ENCODE measurements at places on chromosomes 5 and 9. TPM values are rescaled to one million over a fixed set of nuclear protein-coding genes. Genes with fewer than 3 reads are reported as not detected.

GCNT4 gene
- 17.8 TPM for total RNA-seq

ADAMTSL1 gene
- total RNA-seq = 11.5 TPM

C9 gene
- not detected for total RNA-seq

PHF24 gene
- total RNA-seq = 1.7 TPM

DNA sequence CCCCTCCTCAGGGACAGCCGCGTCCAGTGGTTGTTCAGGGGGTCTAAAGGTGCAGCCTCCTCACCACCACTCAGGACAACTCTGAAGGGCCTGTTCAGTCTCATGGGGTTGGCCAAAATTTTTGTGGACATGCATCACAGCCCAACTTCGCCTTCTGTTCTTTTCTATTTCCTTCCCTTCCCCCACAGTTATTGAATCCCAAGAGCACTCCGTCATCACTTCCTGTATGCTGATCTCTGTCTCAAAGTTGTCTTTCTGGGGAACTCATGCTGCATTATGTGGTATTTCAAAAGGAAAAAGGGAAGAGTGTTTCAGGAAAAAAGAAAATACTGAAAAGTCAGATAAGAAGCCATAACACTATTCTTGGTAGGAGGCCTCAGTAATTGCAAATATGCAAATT lies 355.4 kb downstream of the CAAP1 start:
- DNase-seq = no peak

GRCh38 chr9:684941-685340 lies 156.6 kb upstream of the DMRT1 start:
- no peak for DNase-seq

- no peak for DNase-seq
These were observed 593 bp upstream of the NAA35 start for GRCh38 chr9:85940275-85940831.

GRCh38 chr5:107930092-107930491 lies 259.4 kb upstream of the EFNA5 start:
- no peak for DNase-seq

DNA sequence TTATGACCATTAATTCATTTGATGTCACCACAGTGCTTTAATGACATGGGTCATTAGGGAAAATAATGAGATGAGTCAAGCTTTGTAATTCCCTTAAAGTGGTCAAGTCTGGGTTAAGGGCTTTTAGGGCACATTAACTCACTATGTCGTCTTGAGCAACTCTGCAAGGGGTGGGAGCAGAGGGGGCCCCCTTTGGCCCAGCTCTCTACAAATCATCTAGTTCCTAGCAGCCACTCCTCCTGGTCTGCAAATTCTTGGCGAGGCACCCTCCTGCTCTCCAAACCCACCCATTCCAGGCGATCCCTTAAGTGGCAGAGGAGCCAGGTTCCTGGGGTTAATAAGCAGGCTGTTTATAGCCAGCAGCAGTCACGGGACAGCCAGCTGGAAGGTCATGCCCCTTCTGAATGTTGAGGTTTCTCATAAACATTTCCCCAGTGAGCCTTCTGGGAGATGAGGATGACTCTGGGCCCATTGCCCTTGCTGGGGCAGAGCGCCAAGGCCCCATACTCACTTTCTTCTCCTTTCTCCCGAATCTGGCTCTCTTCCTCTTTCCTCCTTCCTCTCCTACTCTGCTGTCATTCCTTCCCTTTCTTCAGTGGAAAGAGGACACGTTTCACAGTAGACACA lies 14.3 kb upstream of the GPX3 start:
- DNase-seq = peak; percentile 88

GRCh38 chr9:69768716-69769115 lies 8.9 kb upstream of the PTAR1 start:
- no peak for DNase-seq

GRCh38 chr5:115180165-115180709 lies 10.5 kb upstream of the TRIM36 start:
- no peak for DNase-seq

GRCh38 chr9:108704156-108704852 lies 151.5 kb downstream of the ACTL7B start:
- no peak for DNase-seq

All from ureter (tissue), 1 donor.